ENCODE measurements at places on chromosomes 2 and 18. TPM values are rescaled to one million over a fixed set of nuclear protein-coding genes. Genes with fewer than 3 reads are reported as not detected.

GRCh38 chr18:9561759-9562158 is 52.6 kb downstream of the PPP4R1 start:
- no peak for DNase-seq

Gene MORN2
- 13.2 TPM for total RNA-seq

Gene RUFY4
- total RNA-seq: not detected

Gene MALL
- 19.2 TPM for total RNA-seq

GRCh38 chr2:195995499-195995898 is 73.1 kb downstream of the DNAH7 start:
- no peak for DNase-seq

DNA sequence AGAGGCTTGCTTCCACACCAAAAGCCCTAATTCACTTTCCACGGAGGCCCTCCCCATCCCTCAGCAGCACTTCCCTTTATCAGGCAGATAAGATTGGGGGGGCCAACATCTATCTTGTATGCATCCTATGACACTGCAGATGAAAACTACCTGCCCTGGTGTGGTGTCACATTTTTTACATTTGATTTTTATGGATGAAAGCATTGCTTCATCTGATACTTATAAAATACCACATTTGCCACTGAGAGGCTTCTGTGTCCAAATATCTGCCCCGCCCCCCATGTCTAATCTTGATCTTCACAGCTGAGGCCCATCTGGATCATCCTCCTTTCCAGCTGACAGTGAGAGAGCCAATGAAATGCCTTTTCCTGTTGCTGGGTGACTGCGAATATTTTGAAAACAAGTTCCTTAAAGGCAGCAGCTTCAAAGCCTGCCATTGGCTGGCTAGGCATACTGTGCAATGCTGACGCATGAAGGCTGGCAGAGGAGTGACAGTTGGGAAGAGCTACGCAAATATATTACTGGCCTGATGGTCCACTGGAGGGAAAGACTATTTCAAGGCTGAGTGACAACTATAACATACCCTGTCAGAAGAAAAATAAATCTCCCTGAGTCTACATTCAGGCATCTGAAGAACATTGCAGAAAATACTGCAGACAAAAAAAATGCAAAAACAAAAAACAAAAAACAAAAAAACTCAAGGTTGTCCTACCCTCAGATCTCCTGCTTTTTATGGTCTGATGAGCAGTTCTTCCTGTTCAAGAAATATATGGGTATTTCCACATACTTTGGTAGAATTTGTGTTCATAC is 318.7 kb downstream of the PDE11A start:
- DNase-seq: peak; percentile 82

Gene CAPN13
- not detected for total RNA-seq

Gene CRYGC
- not detected for total RNA-seq

- no peak for DNase-seq
These were observed 1204.5 kb upstream of the ZEB2 start for GRCh38 chr2:145724311-145724898.

Gene ITPRIPL1
- total RNA-seq: not detected

DNA sequence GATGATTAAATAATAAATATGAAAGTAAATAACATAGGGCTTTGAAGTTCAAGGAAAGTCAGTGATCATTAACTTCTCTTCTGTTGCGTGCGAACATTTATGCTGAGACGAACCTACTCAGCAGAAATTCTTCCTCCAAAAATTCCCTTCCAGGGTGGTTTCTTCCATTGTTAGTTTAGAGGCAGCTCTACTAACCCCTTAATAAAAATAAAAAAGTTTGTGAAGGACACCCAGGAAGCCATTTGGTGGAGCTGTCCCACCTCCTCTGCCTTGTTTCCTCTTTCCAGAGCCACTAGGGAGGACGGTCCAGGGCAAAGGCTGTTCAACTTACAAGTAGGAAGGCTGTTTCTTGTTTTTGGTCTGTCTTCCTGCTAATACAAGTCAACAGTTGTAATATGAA is 2.1 kb upstream of the SMAD2 start:
- DNase-seq: no peak

- no peak for DNase-seq
These were observed 146.6 kb downstream of the ERBB4 start for GRCh38 chr2:212392043-212392442.

- DNase-seq: no peak
These were observed 190.4 kb upstream of the KYNU start for GRCh38 chr2:142687075-142687474.

Gene C1D
- total RNA-seq: 87.1 TPM

DNA sequence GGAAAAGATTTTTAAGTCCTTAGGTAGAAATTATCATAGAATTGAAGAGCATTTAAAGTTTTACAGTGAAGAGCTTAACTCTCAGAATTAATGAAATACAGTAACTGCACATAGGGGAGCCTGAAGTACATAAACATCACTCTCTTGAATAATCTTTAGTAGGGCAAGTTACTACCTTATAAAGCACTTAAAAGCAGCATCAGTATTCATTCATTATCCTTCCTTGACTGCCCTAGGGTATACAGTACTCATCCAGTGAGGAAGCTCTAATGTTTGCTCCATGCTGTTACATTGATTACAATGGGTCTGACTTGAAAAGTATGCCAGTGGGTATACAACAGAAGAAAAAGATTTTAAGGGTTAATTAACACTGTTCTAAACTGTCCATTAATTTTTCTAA is 66.5 kb downstream of the ATF2 start:
- no peak for DNase-seq

DNA sequence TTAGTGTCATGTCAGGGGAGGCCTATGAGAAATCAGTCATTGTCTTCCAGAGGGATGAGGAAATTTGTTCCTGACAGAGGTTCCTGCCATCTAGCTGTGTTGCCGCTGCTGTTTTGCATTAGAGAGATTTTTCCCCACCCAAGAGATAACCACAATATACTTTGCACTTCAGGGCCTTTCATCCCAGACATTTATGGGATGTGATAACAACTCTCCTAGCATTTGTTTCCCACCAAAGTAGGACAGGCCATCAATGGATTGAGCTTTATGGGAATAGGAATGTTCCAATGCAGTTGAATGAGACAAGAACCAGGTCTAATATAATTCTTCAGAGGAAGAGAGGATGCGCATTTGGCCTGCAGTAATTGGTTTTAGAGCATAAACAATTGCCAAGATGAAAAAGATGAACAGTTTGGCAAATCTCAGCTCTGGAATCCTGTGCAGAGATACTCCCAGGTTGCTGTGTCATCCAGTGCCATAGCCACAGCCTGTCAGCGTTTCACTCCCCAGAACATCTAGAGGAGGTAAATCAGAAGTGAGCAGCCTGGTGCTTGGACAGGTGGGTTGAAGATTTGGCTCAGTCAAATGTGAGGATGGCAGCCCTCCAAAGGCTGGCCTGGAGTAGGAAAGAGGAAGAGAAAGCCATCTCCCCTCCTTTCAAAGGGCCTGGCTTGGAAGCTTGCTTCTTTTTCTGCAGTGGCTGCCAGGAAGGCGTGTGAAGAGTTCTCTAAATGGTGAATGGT is 93.7 kb upstream of the SETBP1 start:
- DNase-seq: peak; percentile 31

Gene HTR2B
- 8.6 TPM for total RNA-seq

DNA sequence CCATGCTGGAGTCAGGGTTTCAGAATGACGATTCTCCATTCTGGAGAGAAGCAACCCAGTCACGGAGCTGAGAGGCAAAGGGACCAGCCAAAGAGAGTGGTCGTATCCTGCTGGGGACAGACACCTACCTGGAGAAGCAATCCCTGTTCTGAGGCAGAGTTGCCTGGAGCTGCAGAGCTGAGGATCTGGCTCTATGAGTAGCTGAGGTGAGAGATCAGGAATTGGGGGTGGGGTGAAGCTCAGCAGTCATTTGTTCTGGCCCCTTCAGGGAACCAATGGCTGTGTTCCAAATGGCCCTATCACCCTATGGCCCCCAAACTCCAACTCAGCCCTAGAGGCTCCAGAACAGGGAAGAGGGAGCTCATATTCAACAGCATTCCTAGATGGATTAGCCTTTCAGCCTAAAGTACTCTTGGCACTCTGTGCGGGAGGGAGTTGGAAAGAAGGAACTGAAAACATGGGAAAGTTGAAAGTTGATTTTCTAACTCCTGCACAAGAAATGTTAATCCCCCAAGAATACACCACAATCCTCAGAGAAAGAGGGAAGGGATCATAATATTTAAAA is 3.3 kb upstream of the ATRAID start:
- DNase-seq: no peak

- DNase-seq: no peak
These were observed 66.7 kb downstream of the TNS1 start for GRCh38 chr2:217935901-217936684.

DNA sequence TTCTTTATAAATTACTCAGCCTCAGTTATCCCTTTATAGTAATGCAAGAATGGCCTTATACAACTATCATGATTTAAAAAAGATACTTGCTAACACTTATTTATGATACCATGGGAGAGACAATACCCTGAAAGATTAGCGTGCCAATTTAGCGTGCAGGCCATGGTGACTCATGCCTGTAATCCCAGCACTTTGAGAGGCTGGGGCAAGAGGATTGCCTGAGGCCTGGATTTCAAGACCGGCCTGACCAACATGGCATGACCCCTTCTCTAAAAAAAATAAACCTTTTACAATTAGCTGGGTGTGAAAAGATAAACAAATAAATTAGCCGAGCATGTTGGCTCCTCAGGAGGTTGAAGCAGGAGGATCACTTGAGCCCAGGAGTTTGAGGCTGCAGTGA is 493.4 kb upstream of the FSIP2 start:
- DNase-seq: no peak

DNA sequence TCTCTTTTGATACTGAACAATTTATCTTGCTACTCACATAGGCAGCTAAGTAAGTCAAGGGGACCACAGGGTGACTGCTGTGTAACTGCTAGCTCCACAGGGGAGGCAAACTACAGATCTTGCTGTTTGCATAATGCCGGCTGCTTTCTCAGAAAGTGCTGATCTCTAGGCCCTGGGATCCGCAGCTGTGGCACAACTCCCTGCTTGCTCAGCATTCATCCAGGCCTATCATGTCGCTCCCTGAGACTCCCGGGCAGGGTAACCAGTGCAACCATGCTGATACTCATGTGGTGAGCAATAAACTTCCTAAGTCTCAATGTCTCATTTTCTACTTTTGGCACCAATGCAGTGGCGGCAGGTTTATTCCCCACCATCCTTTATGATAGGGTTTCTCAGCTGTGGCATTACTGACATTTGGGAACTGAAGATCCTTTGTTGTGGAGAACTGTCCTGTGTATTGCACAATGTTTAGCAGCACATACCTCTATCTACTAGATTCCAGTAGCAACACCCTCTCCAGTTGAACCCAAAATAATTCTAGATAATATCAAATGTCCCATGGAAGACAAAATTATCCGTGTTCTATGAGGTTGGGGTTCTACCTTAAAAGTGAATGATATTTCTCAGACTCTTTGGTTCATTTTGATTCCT is 1101.3 kb downstream of the LRP1B start:
- DNase-seq: no peak

GRCh38 chr18:35508030-35508429 is 10.3 kb upstream of the INO80C start:
- DNase-seq: no peak

- no peak for DNase-seq
These were observed 744.3 kb upstream of the SOX11 start for GRCh38 chr2:4947911-4948310.

GRCh38 chr2:204650611-204651010 is 105.3 kb downstream of the PARD3B start:
- no peak for DNase-seq

DNA sequence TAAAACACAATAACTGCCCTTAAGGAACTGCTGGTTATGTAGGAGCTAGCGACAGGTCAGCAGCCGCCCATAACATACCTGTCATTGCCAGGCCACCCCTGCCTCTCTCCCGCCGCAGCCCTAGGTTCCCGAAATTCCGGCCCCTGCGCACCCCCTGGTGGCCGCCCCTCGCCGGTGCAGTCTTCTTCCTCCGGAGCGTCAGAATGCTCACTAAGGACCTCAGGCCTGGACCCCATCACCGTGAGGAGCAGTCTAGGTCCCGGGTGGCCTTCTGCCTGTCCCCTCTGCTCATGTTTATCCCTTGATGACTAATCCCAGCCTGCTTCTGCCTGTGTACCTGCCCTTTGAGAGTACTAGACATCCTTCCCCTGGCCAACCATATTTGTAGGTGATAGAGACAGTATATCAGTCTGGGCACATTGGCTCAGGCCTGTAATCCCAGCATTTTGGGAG is 115.7 kb upstream of the SLC1A4 start:
- peak; percentile 71 for DNase-seq

Gene INPP1
- 40.2 TPM for total RNA-seq

Gene PID1
- total RNA-seq: 48.5 TPM

Gene MOGAT1
- not detected for total RNA-seq

Gene TSGA10
- 22.5 TPM for total RNA-seq

Gene GALNT13
- total RNA-seq: 4.1 TPM

GRCh38 chr2:63399156-63399555 is 189.1 kb downstream of the WDPCP start:
- DNase-seq: no peak

GRCh38 chr2:120227111-120227991 is 4.2 kb upstream of the TMEM185B start:
- no peak for DNase-seq

Gene SP3
- total RNA-seq: 155 TPM

DNA sequence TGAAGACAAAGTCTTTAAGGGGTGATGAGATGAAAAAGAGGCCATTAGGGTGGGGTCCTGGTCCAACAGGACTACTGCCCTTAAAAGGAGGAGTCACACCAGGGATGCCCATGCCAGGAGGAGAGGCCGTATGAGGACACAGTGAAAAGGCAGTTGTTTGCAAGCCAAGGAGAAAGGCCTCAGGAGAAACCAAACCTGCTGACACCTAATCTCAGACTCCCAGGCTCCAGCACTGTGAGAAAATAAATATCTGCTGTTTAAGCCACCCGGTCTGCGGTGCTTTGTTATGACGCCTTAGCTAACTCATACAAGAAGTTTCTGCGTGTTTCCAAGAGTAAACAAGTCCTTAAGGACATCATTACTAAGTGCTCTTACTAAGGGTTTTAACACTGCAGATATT is 93.6 kb downstream of the DNER start:
- DNase-seq: no peak

Measured in uterus (tissue), 4 donors.